ENCODE measurements at places on chromosomes 16 and 17.

GRCh38 chr17:73870068-73870467 lies 225.8 kb upstream of the SDK2 start:
- DNase-seq, result no peak

- no peak for DNase-seq
These were observed 5.0 kb upstream of the TRAF4 start for GRCh38 chr17:28738680-28739384.

GRCh38 chr16:23893986-23894385 lies 58.2 kb downstream of the PRKCB start:
- DNase-seq, result no peak

DNA sequence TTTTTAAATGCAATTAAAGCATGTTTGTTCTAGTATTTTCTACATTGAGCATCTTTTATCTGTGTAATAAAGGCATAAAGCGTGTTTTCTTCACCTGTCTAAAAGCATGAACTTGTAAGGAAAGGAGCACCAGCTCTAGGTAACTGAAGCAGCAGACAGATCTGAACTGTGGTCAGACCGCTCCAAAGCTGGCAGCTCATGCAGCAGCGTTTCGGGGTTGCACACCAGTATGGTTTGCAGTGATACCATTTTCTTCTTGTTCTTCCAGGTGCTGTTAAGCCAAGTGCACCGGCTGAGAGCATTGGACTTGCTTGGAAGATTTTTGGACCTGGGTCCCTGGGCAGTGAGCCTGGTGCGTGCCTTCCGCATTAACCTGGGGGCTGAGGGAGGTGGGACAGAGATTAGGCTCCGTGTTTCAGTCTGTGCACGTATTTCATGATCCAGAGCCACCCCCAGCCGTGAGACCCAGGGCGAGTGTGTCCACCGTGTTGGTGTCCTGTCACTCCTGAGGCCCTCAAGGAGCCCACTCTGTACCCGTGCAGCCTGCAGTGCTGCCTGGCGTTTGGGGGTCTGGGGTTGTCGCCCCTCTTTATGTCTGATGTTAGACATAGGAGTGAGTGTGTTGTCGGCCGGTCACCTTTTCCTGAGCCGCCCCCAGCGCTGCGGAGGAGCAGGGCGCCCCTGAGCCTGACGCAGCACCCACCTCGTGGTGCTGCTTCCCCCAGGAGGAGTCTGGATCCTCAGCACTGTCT lies 136.3 kb upstream of the CHMP6 start:
- DNase-seq, result no peak

DNA sequence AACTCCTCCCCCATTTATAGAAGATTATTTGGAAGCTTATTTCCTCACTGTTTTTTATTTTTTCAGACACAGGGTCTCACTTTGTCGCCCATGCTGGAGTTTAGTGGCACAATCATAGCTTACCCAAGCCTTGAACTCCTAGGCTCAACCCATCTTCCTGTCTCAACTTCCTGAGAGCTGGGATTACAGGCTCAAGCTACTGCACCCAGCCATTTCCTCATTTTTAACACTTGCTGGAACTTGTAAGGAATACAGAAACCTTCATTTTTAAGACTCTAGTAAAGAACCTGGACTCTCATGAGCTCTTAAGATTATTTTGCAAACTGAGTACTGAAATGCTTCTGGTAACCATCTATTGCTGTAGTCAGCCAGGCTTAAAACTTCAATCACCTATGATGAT lies 29.9 kb downstream of the KANSL1 start:
- no peak for DNase-seq

DNA sequence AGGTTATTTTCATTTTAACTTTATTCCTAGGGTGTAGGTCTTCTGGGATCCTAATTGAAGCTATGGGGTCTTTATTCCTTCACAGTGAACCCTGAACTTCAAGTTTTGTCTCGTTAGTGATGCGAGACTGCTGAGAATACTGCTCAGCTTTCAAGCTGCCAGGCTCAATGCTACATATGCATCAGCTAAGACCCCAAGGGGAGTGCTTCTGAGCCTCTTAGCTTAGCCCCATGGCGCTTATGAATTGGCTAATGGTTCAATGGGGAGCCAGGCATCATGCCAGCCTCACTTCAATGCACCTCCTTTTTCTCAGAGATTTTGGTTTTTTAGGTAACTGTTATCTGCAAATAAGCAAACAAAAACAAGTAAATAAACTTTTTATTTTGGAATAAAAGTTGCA lies 94.1 kb upstream of the SIAH1 start:
- DNase-seq, result no peak

DNA sequence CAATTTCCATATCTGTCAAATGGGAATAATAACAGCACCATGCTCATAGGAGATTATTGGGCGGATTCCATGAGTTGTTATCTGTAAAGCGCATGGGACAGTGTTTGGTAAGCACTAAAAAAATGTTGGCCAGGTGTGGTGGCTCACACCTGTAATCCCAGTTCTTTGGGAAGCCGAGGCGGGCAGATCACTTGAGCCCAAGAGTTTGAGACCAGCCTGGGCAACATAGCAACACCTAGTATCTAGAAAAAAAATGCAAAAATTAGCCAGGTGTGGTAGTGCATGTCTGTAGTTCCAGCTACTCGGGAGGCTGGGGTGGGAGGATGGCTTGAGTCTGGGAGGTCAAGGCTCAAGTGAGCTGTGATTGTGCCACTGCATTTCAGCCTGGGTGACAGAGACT lies 66.8 kb upstream of the NFAT5 start:
- DNase-seq, result no peak

GRCh38 chr17:64385187-64386083 lies 5.2 kb downstream of the PECAM1 start:
- DNase-seq, result no peak
